ENCODE measurements at places on chromosomes 6 and 20.

DNA sequence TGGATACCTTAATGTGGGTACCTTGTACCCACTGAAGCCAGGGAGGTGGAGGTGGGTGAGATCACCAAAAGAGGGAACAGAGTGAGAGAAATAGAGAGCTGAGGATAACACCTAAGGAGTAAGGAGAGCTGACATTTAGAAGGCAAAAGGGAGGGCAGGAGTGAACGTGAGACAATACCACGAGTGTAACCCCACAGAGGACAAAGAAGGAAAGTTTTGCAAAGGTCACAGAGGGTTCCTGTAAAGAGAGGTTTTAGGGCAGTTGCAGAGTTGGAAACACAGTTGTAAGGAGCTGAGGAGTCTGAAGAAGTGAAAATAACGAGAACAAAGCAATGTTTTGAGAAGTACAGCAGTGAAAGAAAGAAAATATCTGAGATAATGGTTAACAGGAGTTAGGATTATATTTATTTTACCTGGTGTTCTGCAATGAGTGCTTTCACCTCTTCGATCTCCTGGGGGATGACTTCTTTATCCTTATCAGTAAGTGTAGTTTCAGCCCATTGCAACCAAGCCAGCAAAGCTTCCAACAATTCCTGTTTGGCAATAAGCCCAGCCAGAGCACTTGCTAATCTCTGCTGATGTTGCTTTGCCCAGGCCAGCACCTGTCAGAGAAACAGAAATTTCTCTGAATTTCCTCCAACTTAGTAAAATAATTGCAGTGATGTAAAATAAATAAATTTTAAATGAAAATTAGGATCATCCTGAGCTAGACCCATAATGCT, 166.8 kb downstream of the DST start:
- no peak for DNase-seq

DNA sequence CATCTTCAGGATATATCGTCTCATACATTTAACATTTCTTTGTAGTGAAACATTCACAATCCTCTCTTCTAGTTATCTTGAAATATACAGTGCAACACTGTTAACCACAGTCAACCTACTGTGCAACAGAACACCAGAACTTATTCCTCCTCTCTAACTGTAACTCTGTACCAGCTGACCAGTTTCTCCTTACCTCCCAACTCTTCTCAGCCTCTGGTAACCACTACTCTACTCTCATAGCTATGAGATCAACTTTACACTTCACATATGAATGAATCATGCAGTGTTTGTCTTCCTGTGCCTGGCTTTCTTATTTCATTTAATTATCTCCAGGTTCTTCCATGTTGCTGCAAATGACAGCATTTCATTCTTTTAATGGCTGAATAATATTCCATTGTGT, 337.6 kb downstream of the BTBD9 start:
- no peak for DNase-seq

GRCh38 chr20:47789081-47789763, 3.9 kb upstream of the SULF2 start:
- DNase-seq = no peak

GRCh38 chr20:57653546-57653900, 33.3 kb upstream of the ZBP1 start:
- no peak for DNase-seq

- DNase-seq = no peak
Observed at GRCh38 chr20:24332956-24333355, 136.5 kb upstream of the SYNDIG1 start.

- DNase-seq = no peak
Observed at GRCh38 chr20:3080939-3081388, 3.6 kb downstream of the AVP start.

DNA sequence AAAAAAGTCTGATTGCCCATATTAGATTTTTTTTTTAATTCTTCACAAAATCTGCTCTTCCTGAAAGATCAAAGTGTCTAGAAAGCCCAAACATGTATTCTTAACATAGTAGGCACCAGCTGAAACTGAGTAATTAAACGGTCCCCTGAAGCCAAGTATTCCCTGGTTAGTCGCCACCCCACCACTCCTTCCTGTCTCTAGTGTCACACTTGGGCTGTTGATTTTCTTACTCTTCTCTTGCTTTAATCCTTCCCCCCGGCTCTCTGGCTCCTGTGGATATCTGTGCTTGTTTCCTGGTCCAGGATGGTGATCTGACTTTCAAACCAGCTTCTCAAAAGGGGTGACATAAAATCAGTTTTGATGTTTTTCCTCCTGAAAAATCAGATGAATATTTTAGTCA, 162.9 kb downstream of the QKI start:
- no peak for DNase-seq

DNA sequence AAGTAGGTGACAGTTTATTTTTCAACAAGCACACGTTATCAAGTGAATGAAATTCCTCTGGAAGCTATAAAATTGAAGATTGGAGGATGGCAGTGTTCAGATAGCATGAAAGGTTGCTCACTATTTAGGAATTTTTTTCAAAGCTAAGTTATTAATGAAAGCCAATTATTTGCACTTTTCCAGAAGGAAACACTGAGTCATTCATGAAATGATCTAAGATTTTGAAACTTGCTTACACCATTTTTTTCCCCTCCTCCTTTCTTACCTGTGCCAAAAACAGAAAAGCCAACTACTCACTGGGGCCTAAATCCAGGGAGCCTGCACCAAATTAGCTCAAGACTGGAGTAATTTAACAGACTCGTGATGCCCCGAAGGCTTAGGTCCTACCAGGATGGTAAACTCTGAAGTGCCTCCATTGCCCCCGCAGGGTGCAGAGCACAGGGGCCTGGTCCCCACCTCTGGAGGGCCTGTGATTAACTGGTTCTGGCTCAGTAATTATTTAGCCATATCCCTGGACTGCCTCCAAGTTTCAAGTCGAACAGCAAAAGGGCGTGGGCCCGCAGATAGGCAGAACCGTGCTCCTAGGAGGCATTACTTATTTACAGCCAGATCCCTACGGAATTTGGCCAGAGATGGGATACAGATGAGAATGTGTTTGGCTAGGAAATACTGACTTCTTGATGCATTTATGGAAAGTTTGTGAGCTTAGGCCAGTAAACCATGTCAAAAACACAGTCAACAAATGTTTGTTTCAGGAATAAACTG, 28.0 kb upstream of the ZNF217 start:
- no peak for DNase-seq

GRCh38 chr6:52568320-52568719, 8.5 kb downstream of the TRAM2 start:
- no peak for DNase-seq

DNA sequence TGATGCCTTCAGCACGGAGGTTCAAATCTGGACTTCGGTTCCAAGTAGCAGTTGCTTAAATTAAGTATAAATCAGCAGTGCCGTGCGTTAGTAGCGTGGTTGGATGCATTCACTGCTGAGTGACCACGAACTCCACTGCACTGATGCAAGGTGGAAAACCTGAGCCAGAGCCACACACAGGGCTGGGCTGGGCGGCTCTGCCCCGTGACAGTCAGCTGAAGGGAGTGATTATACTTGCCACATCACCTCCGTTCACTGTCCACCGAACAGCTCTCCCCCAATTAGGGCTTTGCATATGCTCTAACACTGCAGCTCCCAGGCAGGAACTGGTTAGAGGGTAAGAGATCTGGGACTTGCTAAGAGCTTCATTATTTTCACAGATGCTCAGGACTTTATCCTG, 22.2 kb downstream of the PPP1R3G start:
- DNase-seq = no peak

GRCh38 chr20:52332649-52333250, 141.2 kb upstream of the ZFP64 start:
- DNase-seq = no peak

DNA sequence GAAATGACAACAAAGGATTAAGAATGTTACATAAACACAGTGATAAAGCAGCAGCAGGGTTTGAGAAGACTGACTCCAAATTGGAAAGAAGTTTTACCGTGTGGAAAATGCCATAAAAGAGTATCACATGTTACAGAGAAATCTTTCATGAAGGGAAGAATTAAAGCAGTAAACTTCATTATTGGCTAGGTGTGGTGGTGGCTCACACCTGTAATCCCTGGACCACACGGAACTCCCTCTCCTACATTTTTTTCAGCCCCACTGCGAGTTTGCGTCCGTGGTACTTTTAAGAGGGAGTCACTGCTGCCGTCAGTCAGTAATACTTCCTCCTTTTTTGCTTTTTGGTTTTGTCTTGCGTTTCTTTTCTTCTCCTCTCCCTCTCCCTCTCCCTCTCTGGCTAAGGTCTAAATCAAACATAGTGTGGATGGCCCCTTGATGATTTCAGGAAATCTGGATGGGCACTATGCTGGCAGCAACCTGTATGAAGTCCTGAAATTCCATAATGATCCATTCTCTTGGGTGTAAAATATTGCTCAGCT, 112.3 kb downstream of the MAN1A1 start:
- no peak for DNase-seq

GRCh38 chr6:95593025-95593424, 15.7 kb downstream of the MANEA start:
- DNase-seq = no peak

- no peak for DNase-seq
Observed at GRCh38 chr6:42007286-42008137, 42.8 kb upstream of the TAF8 start.

GRCh38 chr6:149233056-149233715, 84.3 kb upstream of the TAB2 start:
- DNase-seq = no peak

GRCh38 chr20:8602389-8603116, 466.3 kb upstream of the PLCB4 start:
- DNase-seq = no peak

DNA sequence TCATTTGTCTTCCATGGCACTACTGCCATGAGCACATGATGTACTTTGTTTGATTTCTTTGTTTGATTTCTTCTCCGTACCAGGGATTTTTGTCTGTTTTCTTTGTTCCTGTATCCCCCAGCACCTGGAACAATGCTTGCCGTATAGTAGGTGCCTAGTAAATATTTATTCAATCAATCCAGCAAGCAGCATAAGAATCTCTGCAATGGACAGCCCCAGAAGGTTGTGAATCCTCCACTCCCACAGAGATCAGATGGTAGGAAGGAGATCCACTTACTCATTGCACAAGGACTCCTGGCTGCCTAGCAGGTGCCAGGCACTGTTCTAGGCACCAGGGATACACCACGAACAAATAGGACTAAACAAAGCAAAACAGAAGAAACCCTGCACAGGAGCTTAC, 6.7 kb upstream of the SYNJ2 start:
- DNase-seq = no peak

DNA sequence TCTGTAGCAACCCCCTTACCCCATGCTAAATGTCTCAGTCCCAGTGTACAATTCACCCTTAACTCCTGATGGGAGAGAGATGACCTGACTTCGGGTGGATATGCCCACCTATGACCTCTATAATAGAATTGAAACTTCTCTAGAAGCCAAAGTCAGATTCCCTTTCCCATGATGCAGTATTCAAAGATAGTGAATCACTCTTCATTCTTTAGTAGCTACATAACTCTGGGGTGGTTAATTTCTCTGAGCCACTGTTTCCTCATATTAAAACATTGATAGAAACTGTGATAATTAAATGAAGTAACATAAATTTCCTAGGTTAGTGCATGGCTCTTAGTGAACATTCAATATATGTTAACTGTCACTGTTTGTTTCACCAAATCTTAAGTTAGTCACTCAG, 500.4 kb downstream of the COL12A1 start:
- DNase-seq = no peak

- no peak for DNase-seq
Observed at GRCh38 chr20:52279706-52280105, 88.1 kb upstream of the ZFP64 start.

GRCh38 chr6:79617518-79617941, 13.6 kb upstream of the SH3BGRL2 start:
- DNase-seq = no peak

DNA sequence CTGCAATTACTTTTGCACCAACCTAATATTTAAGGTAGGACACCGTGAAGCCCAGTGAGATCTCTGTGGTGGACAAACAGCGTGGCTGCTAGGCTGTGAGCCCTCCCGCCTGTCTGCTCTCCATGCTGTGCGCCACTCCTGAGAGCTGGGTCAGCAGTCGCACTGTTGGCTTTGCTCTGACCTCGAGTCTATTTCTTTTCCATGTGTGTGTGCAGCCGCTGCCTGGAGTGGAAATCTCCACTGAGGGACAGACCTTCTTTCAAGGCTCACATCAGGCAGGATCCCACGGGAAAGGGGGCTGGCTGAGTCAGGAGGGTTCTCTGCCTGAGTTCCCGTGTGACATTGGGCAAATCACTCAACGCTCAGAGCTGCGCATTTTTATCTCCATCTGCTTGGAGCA, 27.1 kb downstream of the RIPOR3 start:
- no peak for DNase-seq

- no peak for DNase-seq
Observed at GRCh38 chr20:44810391-44811149, at the start of gene RIMS4. Gene RIMS4 (minus strand): TSS chr20:44810546. CDS start chr20:44810271, 275 bp downstream.

- DNase-seq = no peak
Observed at GRCh38 chr20:32056708-32057483, 4.9 kb downstream of the HCK start.
